Fibroblast of the aortic adventitia (primary cell): ENCODE measurements at places on chromosomes 3 and 15. TPM values are rescaled to one million over a fixed set of nuclear protein-coding genes. Genes with fewer than 3 reads are reported as not detected.

The SLC30A4 gene
- total RNA-seq: 15.3 and 18.0 TPM in 2 replicates

The TMEM45A gene
- total RNA-seq: 13.7 and 50.6 TPM in 2 replicates

The CILP gene
- total RNA-seq: under 0.01 and 0.16 TPM in 2 replicates

The CCDC39 gene
- 0.27 and 8.1 TPM in 2 replicates for total RNA-seq

The SLC24A5 gene
- not detected in 2 replicates for total RNA-seq

The POC1A gene
- total RNA-seq: 1.3 and 10.0 TPM in 2 replicates
